ENCODE measurements at places on chromosomes 1 and 21.

- DNase-seq = no peak
Measured at GRCh38 chr1:44512313-44512885, 107.3 kb downstream of the RNF220 start.

DNA sequence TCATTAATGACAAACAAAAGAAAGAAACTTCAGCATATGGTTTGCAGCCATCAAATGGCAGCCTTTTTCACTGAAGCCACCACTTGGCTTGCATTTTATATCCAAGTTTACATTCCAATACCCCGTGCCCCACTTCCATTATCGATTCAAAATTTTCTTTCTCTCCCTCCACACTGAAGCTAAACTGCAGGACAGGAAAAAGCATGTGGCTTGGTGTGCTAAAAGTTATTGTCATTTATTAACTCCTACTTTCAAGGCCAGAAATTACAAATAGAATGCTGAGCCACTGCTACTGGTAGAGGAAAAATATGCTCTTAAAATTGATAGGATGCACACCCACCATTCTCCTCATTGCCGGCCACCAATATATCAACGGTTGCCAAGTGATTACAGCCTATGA lies 351.6 kb upstream of the DUSP10 start:
- no peak for DNase-seq

DNA sequence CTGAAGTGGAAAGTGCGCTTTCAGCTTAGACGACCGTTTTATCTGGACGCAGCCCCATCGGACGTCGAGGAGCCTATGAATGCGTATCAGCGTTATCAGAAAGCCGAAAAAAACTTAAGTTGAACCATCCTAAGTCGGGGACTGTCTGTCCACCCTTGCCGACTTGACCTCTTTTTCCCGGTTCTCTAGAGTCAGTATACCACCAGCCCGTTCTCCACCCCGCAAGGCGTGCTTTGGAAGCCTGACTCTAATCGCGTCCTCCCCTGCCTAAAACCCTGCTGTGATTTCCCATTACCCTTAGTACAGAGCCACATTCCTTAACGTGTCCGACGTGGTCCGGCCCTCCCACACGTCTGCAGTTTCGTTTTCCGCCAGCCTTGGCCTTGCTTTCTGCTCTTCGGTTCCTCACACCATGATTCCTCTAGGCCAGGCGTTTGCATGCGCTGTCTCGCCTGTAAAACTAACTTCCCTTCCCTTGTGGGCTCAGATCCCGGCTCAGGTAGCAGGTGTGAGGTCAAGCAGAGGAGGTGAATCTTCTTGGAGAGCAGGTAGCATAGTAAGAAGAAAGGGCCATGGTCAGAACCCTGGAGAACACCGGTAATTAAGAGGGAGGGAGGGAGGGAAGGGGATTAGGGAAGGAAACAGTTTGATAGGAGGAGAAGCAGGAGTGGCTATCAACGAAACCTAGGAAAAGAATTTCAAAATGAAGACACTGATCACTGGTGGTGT lies 865 bp downstream of the ADPRS start:
- no peak for DNase-seq

GRCh38 chr1:242534753-242535152 lies 10.3 kb upstream of the PLD5 start:
- DNase-seq = no peak

DNA sequence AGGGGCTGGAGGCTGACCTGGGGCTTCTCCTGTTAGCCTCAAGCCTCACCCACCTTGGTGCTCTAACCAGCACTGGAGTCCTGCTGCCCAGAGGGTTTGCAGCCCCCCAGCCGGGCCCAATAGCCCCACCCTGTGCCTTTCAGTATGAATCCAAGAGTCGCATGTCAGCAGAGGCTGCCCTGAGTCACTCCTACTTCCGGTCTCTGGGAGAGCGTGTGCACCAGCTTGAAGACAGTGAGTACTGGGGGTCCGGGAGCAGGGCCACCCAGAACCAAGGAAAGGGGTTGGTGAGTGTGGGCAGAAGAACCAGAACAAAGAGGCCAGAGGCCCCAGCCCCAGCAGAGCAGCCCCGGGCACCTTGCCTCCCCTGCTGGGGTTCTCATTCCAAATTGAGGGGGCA lies 25.6 kb downstream of the CDK18 start:
- DNase-seq = no peak

DNA sequence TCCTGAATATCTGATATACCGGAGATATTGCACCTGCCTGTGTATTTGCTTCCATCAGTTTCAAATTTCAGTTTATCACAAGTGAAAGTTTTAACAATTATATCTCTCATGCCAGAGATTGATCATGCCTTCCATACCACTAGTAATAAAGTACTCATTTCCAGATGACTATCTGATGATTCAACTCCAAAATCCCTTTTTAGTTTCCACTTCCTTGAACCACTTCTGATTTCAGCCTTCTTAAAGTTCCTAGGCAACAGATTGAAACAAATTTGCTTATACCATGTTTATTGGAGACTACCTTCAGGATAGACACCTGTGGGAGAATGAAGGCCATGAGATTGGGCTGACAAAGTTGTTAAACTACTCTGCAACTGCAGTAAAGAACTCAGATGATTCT lies 21.5 kb upstream of the COL11A1 start:
- no peak for DNase-seq

DNA sequence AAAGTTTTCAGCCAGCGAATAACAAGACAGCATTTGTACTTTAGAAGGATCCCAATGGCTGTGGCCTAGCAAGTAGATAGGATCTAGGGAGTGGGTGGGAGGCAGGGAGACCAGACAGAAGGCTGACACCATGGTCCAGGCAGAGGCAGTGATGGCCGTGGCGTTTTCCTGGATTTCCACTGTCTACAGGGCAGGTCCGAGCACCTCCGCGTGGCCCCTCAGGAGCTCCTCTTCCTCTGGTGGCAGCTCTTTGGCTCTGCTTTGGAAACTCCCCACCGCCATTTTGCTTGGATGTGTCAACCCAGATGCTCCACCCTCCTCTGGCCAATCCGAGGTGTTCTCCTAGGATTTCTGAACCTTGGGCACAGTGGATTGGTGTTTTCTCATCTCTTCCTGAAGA lies 25.1 kb downstream of the PADI4 start:
- DNase-seq = no peak

DNA sequence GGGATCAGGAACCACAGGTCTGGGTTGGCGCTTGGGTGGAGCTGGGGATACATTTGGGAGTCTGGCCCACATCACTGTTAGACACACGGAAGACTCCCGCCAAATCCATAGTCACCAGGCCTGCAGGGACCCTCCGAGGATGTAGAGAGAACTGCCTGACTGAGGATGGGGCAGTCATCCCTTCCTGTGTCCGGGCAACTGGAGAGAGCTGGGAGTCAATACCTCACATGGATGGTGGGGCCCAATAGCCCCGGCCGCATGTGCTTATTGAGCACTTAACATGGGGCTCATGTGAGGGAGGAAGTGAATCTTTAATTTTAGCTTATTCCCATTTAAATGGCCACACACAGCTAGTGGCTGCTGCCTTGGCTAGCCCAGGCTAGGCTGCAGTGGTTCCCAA lies 124.5 kb downstream of the TLR5 start:
- DNase-seq = no peak

DNA sequence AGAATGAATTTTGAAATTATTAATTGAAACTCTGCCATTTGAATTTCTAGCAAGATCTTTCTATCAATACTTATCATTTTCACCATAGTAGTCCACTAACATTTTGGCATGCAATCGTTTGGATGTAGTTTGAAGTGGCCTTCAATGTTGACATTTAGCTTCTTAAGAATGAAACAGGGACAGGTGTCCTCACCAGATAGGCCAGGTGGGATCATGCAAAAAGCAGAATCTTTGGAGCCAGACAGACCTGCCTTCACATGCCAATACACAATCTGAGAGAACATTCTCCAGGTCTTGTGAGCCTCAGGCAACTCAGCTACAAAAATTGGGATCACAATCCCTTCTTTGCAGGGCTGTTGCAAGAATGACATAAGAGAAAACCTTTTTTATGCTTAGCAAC lies 18.3 kb upstream of the HSPA13 start:
- DNase-seq = no peak

DNA sequence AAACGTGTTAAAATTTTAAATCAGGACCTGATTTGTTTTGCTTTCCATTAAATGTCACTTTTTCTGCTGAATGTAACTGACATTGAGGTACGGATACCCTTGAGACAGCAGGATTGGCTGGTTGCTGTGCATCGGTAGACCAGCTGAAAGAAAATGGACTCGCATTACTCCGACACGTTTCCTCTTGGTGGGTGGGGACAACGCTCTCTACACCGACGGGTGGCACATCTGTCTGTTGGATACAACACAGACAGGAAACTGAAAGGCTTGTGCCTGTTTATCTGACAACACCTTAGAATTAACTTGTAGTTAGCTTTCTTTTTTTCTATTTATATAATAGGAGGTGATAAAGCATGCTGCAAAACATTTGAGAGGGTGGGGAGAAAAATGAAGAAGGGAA lies 19.4 kb downstream of the PRPF38A start:
- no peak for DNase-seq

DNA sequence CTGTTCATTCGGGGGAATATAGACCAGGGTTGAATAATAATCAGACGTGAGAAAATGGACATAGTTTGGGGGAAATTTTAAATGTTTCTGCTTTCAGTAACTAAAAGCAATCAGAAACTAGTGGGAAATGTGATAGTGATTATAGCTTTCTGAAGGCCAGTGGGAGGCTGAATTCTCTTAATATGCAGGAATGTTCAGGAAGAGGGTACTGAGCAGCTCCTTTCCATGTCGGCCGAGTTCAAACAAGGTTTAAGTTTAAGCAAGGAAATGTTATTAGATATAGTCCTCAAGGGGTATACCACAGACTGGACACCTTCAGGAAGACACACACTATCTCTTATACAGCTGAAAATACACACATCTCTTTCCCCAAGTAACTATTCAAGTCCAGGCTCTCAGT lies 105.5 kb downstream of the HHAT start:
- no peak for DNase-seq

- DNase-seq = no peak
Measured at GRCh38 chr1:41898191-41898713, 20.5 kb downstream of the HIVEP3 start.

DNA sequence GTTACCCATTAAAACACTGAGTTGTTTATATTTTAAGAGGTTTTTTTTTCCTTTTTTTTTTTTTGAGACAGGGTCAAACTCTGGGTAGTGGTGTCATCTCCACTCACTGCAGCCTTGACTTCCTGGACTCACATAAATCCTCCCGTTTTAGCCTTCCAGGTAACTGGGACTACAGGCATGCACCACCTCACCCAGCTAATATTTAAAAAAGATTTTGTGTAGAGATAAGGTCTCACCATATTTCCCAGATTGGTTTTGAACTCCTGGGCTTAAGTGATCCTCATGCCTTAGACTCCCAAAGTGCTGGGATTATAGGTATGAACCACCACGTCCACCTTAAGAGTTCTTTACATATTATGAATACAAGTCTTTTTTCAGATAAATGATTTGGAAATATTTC lies 146.5 kb downstream of the COQ8A start:
- no peak for DNase-seq

DNA sequence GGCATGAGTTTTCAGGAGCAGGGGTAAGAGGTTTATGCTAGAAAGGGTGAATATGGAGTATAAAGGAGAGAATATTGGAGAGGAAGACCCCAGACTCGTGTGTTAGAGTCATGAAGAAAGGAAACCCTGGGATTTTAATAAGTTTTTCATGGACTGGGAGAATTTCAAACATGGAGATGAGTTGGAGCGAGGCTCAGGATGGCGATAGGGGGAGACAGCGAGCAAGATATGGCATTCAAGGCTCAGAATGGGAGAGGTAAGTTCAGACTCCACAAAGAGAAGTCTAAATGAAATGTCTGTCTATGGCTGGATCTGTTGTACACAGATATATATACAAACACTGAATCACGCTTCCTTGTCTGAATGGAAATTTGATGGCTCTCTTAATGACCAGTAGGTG lies 92.5 kb downstream of the LRRC40 start:
- no peak for DNase-seq

- no peak for DNase-seq
Measured at GRCh38 chr21:36209626-36210171, 53.1 kb downstream of the DOP1B start.

GRCh38 chr1:82318921-82319320 lies 518.2 kb downstream of the ADGRL2 start:
- no peak for DNase-seq

DNA sequence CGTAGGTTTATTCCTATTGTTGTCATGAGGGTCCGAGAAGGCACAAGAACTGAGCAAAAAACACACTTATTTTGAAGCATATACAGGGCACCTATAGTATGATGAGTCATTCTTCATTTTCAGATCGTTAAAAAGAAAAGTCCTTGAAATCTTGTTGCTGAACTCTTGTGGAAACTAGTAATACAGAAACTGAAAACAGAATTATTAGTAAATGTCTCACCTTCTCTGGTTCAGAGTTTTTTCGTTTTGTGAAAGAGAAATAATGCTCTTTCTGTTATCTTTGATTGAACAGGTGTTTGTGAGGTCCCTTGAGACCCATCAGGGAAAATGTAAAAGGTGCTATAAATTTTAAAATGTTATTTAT lies 102.0 kb upstream of the COA6 start:
- no peak for DNase-seq

DNA sequence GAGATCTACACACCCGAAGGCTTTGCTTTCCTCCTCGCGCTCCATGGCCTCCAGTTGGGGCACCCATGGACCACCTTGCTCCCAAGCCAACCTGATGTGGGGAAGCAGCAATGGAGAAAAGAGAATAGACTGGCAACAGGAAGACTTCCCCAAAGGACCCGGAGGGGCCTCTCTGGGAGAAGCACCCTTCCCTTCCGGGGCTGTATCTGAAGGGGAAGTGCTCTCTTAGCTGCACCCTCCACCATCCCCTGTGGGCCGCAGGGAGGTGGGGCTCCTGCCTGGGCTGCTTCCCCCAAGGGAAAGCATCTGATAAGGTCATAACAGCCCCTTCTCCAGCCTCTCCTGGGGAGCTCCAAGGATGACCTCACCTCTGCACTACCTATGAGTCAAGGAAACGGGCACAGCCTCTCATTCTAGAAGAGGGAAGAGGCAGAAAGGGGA lies 100.2 kb downstream of the RIPK4 start:
- no peak for DNase-seq

DNA sequence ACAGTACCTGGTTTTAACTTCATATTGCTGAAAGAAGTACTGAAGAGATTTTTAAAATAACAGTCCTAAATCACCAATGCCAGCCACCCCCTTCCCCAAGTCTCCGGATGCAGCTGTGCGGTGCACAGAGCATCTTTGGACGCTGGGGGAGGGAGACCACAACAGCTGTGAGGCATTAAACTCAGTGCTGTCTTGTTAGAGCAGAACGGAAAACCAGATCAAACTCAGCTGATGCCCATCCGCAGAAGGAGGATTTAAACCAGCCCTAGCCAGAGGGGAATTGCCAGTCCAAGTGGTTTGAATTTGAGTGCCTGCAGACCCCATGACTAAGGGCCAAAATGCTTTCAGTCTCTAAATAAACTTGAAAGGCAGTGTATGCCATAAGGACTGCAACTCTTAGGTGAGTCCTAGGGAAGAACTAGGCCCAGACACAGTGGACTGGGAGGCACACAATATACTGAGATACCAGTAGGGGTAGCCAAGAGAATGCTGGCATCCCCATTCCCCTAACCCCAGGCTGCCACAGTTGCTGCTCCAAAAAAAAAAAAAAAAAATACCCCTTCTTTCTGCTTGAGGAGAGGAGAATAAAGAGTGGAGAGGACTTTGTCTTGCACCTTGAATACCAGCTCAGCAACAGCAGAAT lies 576.2 kb downstream of the NEGR1 start:
- no peak for DNase-seq

Measured in kidney epithelial cell (primary cell).